ENCODE measurements at places on chromosomes 6 and 20.

DNA sequence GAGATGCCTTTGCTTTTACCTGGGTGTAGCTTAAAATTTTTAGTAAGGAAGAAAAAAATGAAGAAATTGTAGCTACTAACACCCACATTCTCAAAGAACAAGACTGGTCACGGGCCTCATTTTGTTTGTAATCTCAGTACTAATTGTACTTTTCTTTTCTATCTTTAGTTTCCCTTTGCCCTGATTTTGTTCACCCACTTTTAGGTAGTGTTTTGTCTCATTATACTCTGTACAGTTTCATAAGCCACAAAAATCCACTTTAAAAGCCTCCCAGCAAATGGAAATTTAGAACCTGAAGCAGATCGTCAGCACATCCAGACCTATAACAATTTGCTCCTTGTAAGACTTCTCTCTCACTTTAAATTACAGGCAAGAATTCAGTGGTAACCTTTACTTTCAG lies 43.3 kb downstream of the TP53INP2 start:
- no peak for DNase-seq

DNA sequence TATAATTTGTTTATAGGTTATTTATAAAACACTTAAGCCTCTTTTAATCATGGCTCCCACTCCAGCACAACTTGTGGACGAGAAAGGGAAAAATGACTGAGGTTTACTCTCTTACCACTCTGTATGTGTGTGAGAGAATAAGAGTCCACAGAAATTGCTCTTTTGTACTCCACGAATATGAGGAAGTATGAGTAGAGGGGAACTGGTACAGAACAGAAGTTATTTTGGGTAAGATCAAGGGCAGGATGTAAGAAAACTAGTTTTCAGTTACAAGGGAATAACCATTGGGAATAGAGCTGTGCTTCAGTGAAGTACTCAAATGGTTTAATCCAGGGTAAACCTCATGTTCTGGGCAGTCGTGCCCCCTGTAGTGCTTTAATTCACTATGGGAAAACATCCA lies 72.6 kb downstream of the REV3L start:
- no peak for DNase-seq

GRCh38 chr20:33993576-33994221 lies at the start of gene RALY:
Gene RALY (plus strand): TSS chr20:33993911. CDS start chr20:34072075, 78,164 bp downstream.
- peak; percentile 98 for DNase-seq

GRCh38 chr6:98946879-98947410 lies 801 bp downstream of the FBXL4 start:
- DNase-seq: no peak

DNA sequence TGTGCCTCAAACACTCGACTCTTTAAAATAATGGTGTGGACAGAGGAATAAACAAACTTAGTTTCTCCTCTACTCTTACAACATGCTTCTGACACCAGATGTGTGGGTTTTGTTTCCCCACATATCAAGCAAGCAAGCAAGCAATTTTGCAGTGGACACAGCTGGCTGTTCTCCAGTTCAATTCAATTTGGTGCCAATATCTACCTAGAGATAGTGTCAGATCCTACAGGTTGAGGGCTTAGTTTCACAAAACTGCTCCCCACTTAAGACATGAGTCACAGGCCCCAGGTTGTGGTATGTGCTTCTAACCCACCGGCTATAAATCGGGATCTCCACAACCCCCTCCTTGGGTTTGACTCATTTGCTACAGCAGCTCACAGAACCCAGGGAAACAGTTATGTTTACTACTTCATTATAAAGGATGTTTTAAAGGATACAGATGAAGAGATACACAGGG lies 131.4 kb upstream of the TRAF3IP2 start:
- DNase-seq: no peak

DNA sequence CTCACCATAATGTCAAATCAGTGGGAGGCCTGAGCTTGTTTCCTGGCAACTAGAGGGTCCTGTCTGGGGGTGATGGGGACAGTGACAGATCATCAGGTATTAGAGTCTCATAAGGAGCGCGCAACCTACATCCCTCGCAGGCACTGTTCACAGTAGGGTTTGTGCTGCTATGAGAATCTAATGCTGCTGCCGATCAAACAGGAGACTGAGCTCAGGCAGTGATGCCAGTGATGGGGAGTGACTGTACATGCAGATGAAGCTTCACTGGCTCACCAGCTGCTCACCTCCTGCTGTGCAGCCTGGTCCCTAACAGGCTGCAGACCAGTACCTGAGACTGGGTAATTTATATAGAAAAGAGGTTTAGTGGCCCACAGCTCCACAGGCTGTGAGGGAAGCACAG lies 147.3 kb downstream of the TTLL2 start:
- no peak for DNase-seq

GRCh38 chr6:16944596-16944995 lies 157.3 kb upstream of the STMND1 start:
- no peak for DNase-seq

GRCh38 chr6:3438190-3439167 lies 18.4 kb downstream of the SLC22A23 start:
- no peak for DNase-seq

DNA sequence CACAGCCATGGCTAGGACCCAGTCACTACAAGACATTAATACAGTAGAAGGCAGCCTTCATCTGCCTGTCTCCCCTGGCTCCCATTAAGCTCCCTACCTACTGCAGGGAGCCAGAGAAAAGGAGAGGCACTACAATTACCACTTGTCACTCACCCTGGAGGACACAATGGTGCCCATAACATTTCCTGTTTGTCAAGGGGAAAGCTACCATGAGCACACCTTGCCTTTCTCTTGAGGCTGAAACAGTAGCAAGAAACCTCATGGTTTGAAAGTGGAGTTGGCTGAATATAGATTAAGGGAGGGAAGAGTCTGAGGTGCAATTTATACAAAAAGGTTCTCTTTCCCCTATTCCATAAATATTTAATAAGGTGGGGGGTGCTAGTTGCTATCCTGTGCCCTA lies 27.9 kb downstream of the STK38 start:
- DNase-seq: no peak

DNA sequence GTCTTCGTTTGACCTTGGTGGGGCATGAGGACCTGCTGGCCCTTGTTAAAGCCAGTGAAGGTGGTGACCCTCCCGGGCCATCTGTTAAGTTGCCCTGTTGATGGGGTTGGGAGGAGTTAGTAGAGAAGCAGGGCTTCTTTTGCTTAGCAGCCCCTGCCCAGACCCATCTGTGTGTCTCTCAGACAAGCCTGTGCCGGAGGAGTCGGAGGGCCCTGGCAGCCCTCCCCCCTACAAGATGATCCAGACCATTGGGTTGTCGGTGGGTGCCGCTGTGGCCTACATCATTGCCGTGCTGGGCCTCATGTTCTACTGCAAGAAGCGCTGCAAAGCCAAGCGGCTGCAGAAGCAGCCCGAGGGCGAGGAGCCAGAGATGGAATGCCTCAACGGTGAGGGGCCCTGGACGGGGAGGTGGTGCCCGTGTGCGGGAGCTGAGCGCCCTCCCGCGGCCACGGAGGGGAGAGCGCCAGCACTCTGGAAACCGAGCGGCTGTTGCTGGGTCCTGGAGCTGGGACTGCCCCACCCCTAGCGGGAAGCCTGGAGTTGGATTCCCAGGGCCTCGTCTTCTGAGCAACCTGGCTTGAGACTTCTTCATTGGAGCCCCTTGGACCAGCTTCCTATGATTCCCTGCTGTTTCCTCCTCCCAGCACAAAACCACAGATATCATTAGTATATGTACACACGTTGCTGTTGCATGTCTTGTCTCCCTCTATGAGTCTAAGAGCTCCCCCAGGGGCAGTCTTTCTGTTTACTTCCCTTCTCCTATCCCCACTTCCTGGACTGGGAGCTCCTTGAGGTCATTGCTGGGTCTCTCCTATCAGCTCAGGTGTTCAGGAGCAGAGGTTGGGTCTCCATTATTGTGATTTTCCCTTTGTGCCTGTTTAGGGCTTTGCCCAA lies 27.6 kb upstream of the SRF start:
- DNase-seq: peak; percentile 99

DNA sequence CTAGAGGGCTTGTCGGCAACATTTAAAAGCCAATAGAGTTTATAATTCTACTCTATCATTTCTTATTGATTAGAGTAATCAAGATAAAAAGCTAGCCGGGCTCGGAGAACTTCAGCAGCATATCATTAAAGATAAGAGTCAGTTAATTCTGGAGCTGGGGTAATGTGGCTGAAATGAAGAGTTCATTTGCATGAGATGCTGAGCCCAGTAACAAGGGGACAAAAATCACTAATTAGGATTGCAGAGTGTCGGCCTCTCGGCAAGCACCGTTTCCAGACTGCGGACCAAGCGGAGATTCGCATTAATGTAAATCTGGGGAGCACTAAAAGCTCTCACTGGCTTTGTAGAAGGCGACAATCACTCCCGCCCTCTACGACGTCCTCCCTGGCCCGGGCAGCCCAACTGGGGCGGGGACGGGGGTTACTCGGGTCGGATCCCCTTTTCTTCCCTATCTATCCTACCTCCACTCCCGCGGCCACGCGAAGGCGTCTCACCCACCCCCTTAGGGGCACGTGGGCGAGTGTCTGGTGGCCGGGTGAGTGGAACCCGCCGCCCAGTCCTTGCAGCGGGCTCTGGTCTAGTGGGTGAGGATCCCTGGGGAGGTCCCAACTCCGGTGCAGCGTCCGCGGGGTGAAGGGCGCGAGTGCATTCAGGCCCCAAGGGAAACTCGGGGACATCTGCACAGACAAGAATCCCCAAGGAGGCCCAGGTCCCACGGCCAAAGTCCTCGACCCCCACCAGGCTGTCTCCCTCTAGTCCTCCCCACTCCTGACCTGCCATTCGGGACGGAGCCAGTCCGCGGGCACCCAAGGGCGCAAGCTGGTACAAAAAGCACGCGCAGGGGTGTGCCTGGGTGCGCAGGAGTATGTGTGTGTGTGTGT lies 42.2 kb upstream of the OSTM1 start:
- DNase-seq: peak; percentile 73

DNA sequence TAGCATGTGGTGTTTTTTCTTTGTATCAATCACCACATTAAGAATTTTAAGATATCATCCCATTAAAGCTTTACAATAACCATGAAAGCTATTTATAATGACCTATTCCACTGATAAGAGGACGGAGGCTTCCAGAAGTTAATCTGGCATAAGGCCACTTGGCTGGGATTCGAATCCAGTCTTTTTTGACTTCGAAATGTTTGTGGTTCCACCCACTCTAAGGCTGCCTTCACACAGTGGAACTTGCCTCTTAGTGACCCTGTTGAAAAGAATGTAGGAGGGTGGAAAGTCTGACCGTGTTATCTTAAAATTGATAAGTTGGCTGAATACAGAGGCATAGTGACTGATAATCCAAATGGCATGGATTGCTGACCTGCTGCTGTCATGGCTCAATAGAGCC lies 959.7 kb downstream of the KIF16B start:
- DNase-seq: no peak

DNA sequence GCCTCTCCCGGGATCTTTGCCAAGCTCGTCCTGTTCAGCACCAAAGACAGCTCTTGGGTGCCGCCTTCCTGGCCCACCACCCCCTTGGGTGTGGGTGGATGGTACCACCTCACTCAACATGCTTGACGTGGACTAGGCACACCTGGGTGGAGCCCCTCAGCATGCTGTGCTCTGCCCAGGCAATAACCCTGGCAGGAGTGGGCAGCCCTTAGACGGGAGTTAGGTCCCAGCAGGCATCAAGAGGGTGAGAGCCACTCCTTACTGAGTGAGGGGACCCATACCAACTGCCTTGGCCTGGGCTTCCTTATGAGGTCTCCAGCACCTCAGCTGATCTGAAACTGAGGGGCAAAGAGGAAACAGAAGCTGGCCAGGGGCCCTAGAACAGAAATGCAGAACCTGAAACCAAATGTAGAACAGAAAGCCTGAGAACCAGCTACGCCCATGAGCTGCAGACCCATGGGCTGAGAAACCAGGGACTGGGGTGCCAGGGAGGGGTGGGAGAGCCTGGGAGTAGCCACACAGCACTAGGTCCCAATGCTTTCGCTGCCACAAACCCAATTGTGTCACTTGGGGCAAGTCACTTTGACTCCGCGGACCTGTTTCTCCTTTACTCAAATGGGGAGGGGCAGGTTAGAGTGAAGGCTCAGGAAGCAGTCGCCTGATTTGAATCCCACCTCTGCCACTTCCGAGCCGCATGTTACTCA lies 2.0 kb downstream of the FGD2 start:
- no peak for DNase-seq

GRCh38 chr6:158684311-158684710 lies 34.5 kb downstream of the SYTL3 start:
- DNase-seq: no peak

- no peak for DNase-seq
Observed at GRCh38 chr6:157669323-157669722, 153.7 kb upstream of the SNX9 start.
